ENCODE measurements at places on chromosomes 5 and 9.

DNA sequence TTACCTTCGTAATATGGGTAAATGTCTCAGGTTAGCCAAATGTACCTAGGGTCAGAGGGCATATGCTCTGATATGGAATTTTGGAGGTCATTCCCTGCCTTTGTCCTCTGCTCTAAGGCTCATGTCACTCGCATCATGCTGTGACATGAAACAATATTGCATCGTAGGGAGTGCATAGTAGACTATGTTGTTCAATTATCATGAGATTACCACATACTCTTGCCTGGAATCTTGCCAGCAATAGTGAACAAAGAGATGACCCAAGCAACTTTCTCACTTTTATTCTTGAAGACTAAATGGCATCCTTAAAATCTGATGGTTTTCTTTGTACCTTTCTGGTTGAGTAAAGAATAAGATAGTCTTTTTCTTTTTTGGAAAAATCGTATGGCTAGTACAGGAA is 27.6 kb downstream of the ZNF462 start:
- DNase-seq: no peak

DNA sequence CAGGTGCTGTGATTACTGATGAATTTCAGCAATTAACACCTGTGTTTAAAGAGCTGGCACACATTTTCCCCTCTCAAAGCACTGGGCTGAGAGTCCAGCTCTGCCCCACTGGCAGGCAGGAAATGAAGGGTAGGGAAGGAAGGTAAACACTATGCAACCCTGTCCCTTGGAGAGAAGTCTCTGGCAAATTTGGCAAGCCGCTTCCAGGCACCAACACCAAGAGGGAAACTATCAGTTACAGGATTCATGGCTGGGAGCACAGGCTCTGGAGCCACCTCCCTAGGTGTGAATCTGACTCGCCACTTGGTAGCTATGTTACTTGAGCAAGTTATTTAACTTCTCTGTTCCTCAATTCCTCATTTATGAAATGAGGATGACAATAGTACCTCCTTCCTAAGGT is 3.3 kb downstream of the ANKS6 start:
- no peak for DNase-seq

DNA sequence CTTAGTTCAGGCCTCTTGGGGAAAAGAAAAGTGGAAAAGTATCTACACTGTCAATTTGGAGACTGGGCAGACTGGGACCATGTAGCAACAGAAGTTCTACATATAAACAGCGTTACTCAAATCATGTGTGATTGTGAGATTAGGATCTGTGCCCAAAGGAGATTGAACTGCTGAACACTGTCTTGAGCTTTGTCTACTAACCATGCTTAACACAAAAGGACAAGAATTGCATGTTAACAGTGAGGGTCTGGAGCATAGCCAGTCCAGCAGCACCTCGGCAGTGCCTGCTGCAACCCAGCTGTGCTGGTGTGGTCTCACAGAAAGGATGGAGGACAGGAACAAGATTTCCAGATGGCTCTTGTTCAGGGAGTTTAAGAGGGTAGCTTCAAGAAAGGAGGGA is 5.7 kb downstream of the PAM start:
- DNase-seq: no peak

DNA sequence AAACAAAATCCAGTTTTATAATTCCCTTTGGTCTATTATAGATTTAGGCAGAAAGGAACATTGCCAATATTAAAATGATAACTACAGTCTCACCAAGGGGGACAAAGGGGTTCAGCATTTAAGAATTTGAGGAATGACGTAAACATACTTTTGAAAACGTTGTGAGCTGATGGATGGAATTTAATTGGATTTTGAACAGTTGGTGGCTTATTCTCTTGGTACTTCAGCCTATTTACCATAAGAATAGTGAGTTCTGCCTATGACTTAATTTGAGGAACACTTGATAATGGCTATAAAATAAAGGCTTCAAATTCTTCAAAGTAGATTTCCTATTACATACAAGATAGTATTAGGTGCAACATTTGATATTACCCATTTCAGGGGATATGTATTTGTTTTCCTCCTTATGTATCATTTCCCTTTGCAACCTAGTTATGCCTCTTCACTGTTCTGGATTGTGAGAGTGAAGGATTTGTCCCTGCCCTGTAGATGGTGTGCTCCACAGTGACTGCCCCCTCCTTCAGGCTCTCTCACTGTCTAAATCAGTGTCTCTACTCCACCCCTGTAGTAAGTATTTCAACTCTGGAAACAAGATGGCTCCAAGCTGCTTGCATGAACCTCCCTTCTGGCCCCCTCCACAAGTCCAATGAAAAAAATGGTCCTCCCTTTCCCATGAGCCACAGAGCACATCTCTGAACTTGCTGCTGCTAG is 225.6 kb downstream of the ARHGEF28 start:
- no peak for DNase-seq

DNA sequence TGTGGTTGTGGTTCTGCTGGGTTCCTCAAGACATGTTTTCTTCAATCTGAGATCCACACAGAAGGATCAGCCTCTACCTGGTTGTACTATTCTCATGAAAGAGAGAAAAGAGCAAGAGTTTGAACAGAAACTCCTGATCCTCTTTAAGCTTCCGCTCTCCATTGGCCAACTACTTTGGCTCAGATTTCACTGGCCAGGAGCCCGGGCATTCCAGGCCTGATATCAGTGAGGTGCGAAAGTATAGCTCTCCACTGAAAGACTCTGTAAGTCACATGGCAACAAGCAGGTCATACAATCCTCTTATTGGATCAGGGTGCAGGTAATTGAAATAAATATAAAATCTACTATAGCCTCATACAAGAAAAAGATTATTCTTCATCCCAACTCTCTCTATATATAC is 920.5 kb downstream of the TLE4 start:
- no peak for DNase-seq

GRCh38 chr5:136364307-136364706 is 1.0 kb downstream of the TRPC7 start:
- no peak for DNase-seq

GRCh38 chr5:136731241-136731900 is 366.0 kb upstream of the TRPC7 start:
- DNase-seq: no peak

DNA sequence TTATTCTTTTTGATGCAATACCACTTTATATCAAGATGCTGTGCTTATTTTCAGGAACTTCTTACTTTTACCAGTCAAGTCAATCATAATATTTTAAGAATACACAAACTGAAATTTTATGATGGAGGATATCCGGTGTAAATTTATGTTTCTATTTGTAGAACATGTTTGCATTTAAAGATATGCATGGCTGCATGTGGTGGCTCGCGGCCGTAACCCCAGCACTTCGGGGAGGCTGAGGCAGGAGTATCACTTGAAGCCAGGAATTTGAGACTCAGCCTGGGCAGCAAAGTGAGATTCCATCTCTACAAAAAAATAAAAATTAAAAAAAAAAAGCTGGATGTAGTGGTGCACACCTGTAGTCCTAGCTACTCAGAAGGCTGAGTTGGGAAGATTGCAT is 73.5 kb upstream of the ALDH1A1 start:
- DNase-seq: no peak

DNA sequence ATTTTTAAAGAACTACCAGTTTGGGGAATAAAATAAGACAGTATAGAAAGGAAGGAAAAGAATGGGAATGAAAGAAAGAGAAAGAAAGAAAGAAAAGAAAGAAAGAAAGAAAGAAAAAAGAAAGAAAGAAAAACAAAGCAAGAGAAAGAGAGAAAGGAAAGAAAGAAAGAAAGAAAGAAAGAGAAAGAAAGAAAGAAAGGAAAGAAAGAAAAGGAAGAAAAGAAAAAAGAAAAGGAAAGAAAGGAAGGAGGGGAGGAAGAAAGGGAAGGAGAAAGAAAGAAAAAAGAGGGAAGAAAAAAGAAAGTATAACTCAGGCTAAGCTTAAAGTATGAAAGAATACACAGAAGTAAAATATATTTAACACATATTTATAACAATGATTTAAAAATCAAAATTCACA is 51.0 kb upstream of the FGF10 start:
- no peak for DNase-seq
